ENCODE measurements at places on chromosomes 2 and 18. TPM values are rescaled to one million over a fixed set of nuclear protein-coding genes. Genes with fewer than 3 reads are reported as not detected.

Gene ASB1
- total RNA-seq: 43.6 TPM

Gene G6PC2
- not detected for total RNA-seq

Gene OTOF
- total RNA-seq: 12.4 TPM

Gene RAPGEF4
- 11.3 TPM for total RNA-seq

Gene ERBB4
- 17.8 TPM for total RNA-seq

All from tongue (tissue), 3 donors.